ENCODE measurements at places on chromosomes 12 and 14.

GRCh38 chr14:61025251-61026223 is 44.5 kb downstream of the SLC38A6 start:
- DNase-seq, result peak; percentile 54

- DNase-seq, result peak; percentile 99
Observed at GRCh38 chr14:55340482-55340881, 69.3 kb downstream of the FBXO34 start.

DNA sequence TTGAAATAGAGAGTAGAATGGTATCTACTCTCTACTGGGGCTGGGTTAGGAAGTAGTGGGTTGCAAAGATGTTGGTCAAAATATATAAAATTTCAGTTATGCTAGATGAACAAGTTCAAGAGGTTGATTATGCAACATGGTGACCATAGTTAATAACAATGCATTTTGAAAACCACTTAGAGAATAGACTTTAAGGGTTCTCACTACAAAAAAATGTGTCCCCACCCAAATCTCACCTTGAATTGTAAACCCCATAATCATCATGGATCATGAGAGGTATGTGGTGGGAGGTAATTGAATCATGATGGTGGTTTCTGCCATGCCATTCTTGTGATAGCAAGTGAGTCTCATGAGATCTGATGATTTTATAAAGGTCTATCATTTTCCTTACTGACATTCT is 94.0 kb downstream of the C12orf50 start:
- no peak for DNase-seq

DNA sequence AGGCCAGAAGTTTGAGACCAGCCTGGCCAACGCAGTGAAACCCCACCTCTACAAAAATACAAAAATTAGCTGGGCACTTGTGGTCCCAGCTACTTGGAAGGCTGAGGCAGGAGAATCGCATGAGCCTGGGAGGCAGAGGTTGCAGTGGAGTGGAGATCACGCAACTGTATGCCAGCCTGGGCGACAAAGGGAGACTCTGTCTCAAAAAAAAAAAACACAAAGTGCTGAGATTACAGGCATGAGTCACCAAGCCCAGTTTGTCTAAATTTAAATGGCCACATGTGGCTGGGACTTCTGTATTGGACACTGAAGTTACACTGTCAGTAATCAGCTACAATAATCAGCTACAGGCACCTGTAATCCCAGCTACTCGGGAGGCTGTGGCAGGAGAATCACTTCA is 100.9 kb upstream of the AEBP2 start:
- no peak for DNase-seq

DNA sequence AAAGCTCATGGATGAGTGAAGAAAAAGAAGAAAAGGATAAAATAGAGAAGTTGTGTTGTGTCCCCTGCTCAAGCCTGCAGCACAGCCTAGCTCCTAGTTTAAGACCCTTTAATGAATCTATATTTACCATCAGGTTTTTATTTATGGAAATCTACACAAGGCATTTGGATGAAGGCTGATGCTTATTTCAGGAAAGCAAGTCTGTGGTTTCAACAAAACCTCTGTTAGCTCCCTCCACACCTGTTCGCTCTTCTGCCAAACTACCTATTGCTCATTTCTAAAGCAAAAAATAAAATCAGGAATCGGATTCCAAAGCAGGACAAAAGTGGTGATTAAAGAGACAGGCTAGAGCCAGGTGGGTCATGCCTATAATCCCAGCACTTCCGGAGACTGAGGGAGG is 18.9 kb upstream of the MAP3K9 start:
- DNase-seq, result no peak

GRCh38 chr12:122730215-122731014 is at the start of gene HCAR1:
TSS of gene HCAR1 (minus strand) at chr12:122730844. CDS start at chr12:122730339, 505 bp downstream.
- DNase-seq, result no peak

DNA sequence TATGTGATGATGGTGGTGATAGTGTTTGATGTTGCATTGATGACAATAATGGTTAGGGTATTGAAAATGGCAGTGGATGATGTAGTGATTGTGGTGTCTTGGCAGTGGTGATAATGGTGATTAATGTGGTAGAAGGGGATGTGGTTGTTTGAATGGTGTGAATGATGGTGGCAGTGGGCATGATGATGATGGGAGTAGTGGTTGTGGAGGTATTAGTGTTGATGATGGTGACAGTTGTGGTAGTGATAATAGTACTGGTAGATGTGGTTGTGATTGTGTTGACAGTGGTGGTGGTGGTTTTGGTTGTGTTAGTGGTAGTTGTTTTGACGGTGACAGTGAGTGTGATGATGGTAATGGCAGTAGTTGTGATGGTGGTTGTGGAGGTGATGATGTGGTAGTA is 1049.0 kb downstream of the VRK1 start:
- no peak for DNase-seq

DNA sequence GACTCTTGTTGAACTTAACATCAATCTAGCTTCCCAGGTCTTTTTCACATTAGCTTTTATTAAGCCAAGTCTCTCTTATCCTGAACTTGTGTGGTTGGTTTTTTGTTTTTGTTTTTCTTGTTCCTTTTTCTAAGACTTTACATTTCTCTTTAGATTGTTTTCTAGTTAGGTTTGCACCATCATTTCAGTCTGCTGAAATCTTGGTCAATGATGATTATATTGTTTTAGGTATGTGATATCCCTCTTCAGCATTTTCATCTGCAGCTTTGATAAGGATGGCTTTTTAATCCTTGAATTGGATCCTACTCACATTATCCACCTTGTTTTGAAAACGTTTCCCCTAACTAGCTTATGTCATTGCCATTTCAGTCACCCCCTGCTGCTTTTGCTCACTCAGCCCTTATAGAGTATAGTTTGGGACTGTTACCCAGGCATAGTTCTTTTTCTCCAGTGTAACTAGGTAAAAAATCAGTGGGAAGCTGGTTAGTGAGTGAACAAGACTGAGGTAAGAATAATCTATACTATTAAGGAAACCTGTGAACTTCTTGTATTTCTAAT is 22.0 kb downstream of the YLPM1 start:
- no peak for DNase-seq

DNA sequence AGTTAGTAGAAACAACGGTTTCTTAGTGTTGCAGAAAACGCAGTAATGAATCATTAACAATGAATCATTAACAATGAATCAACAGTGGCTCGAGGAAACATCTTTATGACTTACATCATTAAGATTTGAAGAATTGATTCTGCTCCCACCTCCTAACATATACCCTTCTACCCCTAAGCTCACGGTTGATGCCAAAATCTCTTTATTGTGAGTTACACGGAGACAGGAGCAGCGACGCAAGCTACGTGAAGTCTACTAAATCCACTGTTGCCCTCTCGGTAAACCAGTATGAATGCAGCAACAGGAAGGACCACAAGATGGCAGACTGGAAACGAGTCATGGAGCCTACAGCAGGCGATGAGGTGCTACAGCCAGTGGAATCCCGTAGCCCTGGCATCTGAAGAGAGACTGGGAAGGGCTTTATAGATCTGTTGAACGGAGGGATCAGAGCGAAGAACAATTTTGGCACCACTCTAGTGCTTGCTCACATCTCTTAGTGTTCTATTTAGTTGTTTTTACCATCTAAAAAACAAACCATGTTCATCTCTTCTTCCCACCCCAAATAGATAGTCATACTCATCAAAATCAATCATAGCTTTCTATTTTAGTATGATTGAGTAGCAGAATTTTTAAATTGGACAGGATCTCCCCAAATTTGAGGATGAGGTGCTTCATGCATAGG is 332.7 kb downstream of the DUSP6 start:
- peak; percentile 63 for DNase-seq

GRCh38 chr12:5506821-5507231 is 74.9 kb downstream of the NTF3 start:
- no peak for DNase-seq

DNA sequence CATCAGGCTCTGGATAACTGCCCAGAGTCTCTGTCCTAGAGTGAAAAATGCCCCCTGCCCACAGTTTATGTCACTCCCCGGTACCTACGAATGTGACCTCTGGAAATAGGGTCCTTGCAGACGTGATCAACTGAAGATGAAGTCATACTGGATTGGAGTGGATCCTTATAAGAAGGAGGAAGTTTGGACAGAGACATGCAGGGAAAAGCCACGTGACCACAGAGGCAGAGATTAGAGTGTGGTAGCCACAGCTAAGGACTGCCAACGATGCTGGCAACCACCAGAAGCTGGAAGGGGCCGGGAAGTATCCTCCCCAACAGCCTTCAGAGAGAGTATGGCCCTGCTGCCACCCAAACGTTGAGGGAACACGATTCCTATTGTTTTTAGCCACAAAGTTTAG is 101.2 kb upstream of the NCOR2 start:
- no peak for DNase-seq

GRCh38 chr14:20327005-20327869 is 5.8 kb downstream of the CCNB1IP1 start:
- peak; percentile 33 for DNase-seq

- DNase-seq, result no peak
Observed at GRCh38 chr12:132404951-132405741, 75.8 kb upstream of the GALNT9 start.

- DNase-seq, result no peak
Observed at GRCh38 chr12:75568801-75569200, 57.4 kb upstream of the KRR1 start.

DNA sequence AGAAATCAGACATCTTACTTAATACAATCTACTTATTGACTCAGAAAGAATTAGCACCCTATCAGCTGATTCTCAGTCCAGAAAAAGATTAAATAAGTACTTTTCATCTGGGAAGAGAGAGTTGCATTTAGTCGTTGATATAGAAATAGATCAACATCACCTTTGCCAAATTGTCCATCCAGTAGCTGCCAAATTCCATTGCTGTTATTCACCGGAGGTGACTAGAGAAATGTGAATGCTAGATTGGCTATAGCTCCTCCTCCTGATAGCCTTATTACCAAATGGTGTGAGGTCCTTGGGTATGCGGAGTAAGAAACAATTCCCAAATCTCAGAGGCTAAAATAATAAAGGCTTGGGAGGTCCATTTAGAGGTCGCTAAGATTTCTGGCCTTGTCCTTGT is 723.3 kb upstream of the FLRT2 start:
- no peak for DNase-seq

GRCh38 chr12:5966486-5967095 is 21.5 kb upstream of the ANO2 start:
- DNase-seq, result no peak

DNA sequence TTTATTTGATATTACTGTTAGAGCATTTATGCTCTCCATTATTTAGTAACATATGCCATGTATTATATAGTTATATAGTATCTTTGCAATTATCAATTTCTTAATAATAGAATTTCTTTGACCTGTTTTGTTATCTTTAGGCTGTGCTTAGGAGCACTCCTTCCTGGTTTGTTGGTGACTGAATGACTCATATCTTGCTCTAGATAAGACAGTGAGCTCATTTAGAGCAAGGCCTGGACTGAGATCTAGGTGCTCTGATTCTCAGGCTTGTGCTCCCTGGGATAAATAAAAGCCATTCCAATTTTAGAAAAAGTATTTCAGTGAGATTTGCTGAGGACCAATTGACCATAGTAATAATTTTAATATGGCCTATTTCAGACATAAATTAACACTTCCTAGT is 951.2 kb downstream of the FLRT2 start:
- no peak for DNase-seq

DNA sequence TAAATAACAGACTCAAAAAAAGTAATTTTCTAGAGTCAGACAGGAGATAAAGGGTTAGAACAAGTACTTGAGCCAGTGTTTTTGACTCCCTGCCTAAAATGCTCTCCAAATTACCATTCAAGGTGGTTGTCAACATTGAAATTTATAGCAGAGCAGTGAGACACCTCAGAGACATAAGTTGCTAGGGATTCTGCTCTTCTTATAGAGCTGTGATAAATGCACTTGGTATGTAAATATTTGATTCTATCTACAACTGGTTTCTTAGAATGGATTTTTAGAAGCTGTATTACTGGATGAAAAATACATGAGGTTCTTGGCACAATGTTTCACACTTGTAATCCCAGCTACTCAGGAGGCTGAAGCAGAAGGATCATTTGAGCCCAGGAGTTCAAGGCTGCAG is 83.9 kb upstream of the OSBPL8 start:
- DNase-seq, result no peak

DNA sequence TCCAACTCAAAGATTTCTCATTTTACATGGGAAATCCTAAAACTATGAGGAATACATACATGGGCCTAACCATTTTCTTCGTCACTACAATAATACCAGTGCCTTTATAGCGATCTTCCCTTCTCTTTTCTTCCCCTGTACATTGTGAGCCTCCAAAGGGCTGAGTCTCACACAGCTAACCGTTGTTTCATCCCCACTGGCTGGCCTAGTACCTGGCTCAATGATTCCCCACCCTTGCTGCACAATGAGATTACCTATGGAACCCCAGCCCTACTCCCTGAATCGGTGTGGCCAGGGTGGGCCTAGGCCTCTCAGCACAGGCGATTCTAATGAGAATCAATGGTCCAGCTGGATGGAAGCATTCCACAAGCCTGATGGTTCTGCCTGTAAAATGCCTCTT is 16.1 kb downstream of the PPTC7 start:
- DNase-seq, result no peak

Measured in NCI-H524 treated with DMSO at 0.1 percent for 48 hours (cell line).